Activated T-cell treated with anti-CD3 and anti-CD28 coated beads, Interleukin-2, amount 50 U/mL, for 72 hours (primary cell): ENCODE measurements at places on chromosomes 2 and 18. TPM values are rescaled to one million over a fixed set of nuclear protein-coding genes. Genes with fewer than 3 reads are reported as not detected.
A peak's percentile ranks its signal among the peaks of the same experiment; 100 is the strongest.

DNA sequence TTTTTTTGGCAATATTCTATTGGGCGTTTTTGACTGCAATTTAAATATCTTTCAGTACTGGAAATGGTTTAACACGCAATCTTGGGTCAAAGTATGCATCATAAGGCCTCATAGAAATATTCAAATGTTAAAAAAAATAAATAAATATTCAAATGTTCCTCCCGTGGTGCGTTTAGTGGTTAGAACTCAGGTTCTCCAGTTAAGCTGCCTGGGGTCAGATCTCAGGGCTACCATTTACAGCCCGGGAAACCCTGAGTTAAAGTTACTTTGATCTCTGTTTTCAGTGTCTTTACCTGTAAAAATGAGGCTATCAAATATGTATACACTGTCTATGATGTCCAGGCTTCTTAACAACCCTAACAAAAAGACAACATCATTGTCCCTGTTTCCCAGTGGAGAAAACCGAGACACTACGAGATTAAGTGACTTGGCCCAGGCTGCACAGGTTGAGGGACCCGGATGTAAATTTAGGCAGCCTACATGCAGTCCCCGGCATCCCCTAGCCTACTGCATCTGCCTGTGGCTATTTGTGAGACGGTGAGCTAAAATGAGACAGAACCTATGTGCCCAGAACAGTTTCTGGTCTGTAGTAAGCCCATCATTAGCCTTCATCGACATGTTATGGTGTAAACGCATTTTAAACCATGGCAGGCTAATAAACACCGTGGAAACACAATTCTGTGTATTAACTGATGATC lies 1.7 kb downstream of the FHL2 start:
- no peak for DNase-seq
- peaks cover 11% of the 10 kb centered on the region for H3K4me1 ChIP-seq
- peaks cover 11% of the 10 kb centered on the region for H3K27me3 ChIP-seq
- H3K4me3 ChIP-seq = peak overlapping the region; percentile 22

DNA sequence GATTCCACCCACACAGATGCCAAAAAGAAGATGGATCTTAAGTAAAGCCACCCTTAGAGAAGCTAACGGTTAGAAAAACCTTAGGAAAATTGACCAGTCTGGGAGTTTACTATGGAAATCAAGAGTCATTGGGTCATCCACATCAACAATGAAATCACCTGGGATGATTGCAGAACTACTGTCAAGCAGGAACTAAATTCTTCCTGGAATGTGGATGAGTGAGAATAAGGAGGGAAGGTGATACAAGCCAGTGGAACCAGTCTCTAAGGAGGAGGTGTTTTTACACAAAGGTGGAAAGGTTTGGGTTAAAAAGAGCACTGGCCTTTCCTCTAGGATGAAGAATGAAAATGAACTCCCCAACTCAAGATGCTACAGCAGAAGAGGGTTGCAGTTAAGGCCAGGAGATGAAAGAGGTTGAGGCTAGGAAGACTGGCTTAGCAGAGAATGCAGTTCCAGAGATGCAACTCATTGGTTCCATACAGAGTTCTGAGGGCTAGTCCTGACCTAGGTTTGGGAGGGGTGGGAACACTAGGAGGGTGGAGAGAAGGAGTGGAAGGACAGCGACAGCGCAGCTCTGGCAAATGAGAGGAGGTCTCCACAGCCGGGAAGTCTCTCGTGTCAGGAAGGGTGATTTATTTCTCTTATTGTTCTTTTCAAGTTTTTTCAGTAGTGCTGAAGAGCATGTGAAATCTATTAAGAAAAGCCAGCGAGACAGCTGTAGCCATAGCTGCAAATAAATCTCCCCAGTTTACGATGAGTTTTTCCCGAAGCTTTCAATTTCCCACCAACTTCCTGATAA lies 27.7 kb upstream of the KDM3A start:
- peaks cover 8% of the 10 kb centered on the region for H3K4me1 ChIP-seq
- H3K4me3 ChIP-seq = no peak overlapping the region
- H3K36me3 ChIP-seq = peaks cover 3% of the 10 kb centered on the region
- no peak for DNase-seq
- H3K27me3 ChIP-seq = peaks cover 21% of the 10 kb centered on the region

- H3K27me3 ChIP-seq = no peaks in the 10 kb centered on the region
- H3K4me1 ChIP-seq = no peaks in the 10 kb centered on the region
- H3K27ac ChIP-seq = no peak overlapping the region
- DNase-seq = peak; percentile 0
- H3K36me3 ChIP-seq = no peaks in the 10 kb centered on the region
Measured at GRCh38 chr2:198657512-198658121, 800.1 kb downstream of the SATB2 start.

DNA sequence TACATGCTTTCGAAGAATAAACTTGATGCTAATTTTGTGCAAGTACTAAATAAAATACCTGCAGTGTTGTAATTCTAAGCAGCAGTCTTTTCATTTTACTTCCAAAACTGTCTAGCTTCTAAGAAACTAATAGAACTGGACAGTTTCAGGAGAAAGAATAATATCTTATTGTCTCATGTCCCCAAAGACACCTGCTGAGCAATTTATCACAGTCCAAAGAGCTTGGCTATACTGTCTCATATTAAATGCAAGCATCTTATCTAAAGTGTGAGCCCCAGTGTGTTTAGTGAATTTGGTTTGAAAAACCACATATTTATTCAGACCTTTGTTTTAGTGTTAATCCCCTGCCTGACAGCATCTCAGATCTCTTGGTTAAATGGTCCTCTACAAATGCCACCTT lies 374.3 kb downstream of the TMX3 start:
- DNase-seq = no peak
- no peaks in the 10 kb centered on the region for H3K27me3 ChIP-seq
- H3K4me3 ChIP-seq = no peak overlapping the region
- H3K27ac ChIP-seq = no peak overlapping the region

- DNase-seq = no peak
- no peaks in the 10 kb centered on the region for H3K4me1 ChIP-seq
Measured at GRCh38 chr18:22494771-22495170, 77.1 kb upstream of the CTAGE1 start.

DNA sequence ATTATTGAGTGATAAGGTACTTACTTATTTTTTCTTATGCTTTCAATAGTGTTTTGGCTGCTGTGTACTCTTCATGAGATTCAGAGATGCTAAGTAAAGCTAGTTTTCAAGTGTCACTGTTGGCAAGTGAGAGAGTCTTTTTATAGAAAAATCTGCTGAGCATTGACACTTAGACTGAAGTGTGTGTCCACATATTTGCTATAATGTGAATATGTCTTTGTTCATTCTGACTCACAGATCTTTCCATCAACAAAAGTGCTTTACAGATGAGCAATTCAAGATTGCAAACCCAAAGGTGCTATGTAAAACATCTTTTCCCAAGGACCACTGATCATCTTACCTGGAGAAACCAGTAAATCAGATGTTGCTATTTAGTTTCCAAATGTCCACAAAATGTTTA lies 410.6 kb upstream of the FIGN start:
- no peak for DNase-seq
- H3K36me3 ChIP-seq = no peaks in the 10 kb centered on the region
- H3K4me3 ChIP-seq = no peak overlapping the region
- no peaks in the 10 kb centered on the region for H3K4me1 ChIP-seq

GRCh38 chr2:136325844-136326331 lies 207.9 kb upstream of the CXCR4 start:
- no peak for DNase-seq
- no peaks in the 10 kb centered on the region for H3K27me3 ChIP-seq
- H3K36me3 ChIP-seq = peaks cover 8% of the 10 kb centered on the region
- peaks cover 93% of the 10 kb centered on the region for H3K4me1 ChIP-seq
- H3K4me3 ChIP-seq = peak overlapping the region; percentile 2

DNA sequence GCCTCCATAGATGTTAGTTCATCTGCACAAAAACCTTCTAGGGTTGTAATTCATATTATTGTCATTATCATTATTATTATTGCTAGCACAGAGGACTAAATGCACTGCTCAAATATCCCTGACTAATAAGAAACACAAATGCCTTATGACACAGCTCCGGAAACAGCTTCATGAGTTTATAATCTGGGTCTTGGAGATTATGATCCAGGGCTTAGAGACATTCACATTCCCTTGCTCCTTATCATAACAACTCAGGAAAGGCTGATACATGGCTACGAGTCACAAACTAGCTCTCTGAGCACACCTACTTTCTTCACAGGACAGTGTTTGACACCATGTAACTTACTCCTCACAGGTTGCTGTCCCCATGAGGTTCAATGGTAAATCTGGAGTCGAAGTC lies 102.2 kb upstream of the TTC39C start:
- H3K4me1 ChIP-seq = no peaks in the 10 kb centered on the region
- H3K27ac ChIP-seq = no peak overlapping the region
- no peaks in the 10 kb centered on the region for H3K27me3 ChIP-seq

Gene MEP1B
- total RNA-seq = not detected

Gene AAK1
- total RNA-seq = 137 TPM

Gene CCT7
- 305 TPM for total RNA-seq

Gene PSD4
- total RNA-seq = 174 TPM
